Mucosa of gallbladder (tissue), 1 donor: ENCODE measurements at places on chromosomes 6 and 20.

GRCh38 chr20:8326899-8327298 lies 194.8 kb downstream of the PLCB1 start:
- no peak for DNase-seq

DNA sequence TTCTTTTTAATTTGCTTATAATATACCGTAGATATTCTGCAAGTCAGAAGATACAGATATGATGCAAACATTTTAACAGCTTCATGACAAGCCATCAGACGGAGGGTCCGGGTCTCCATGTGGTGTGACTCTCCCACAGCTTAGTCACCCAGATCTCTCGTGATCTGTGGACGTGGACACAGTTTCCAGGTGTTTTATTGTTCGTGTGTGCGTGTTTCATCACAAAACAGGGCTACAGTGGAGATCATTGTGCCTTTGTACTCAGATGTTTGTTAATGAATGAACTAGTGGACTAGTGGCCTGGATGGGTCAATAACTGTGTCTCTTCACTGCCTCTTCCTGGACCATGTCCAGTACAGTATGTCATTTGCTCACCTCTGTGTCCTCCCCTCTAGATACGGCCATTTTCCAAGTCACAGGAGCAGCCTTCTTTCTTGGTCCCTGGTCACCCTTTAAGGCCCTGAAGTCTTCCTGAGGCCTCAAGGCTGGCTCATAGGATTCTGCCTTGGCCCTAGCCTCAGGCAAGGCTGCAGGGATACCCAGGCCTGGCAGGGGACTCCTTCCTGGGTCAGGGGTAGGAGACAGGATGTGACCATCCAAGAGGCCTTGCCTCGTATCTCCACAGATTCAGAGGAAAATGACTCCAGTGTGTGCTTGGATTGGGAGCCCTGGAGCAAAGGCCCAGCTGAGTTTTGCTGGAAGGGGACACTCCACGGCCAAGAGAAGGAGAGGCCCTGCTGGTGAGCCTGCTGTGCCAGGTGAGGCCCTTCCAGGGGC lies 4.6 kb downstream of the ADIG start:
- DNase-seq = no peak

GRCh38 chr20:4552075-4552640 lies 169.6 kb upstream of the PRND start:
- no peak for DNase-seq

GRCh38 chr6:137759624-137760023 lies 107.4 kb upstream of the TNFAIP3 start:
- no peak for DNase-seq

DNA sequence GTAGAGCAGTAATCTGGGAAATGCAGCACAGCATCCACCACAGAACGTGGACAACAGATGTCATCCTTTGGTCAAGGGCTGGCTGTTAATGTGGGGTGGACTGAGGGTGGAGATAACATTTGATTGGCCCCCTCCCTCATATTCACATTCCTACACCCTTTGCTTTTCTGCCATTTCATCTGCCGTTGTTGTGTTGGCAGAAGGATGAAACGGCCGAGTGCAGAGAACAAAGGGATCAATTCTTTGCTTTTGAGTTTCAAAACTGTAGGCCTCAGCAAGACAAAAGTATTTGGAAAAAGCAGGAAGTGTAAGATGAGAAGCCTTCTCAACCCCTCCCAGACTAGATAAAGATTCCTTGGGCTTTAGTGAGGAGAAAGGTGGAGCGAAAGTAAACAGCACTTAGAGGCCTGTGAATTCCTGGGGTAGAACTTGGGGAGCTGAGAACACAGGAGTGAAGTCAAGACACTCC lies 74.2 kb upstream of the PHIP start:
- DNase-seq = no peak

- no peak for DNase-seq
Observed at GRCh38 chr20:61804752-61805295, 260.9 kb downstream of the TAF4 start.

DNA sequence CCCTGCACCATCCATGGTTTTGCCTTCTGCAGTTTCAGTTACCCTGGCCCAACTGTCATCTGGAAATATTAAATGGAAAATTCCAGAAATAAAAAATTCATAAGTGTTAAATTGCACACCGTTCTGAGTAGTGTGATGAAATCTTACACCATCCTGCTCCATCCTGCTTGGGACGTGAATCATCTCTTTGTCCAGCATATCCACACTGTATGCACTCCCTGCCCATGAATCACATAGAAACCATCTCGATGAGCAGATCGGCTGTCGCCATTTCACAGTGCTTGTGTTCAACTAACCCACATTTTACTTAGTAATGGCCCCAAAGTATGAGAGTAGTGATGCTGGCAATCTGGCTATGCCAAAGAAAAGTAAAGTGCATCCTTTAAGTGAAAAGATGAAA lies 105.9 kb upstream of the ID4 start:
- no peak for DNase-seq

DNA sequence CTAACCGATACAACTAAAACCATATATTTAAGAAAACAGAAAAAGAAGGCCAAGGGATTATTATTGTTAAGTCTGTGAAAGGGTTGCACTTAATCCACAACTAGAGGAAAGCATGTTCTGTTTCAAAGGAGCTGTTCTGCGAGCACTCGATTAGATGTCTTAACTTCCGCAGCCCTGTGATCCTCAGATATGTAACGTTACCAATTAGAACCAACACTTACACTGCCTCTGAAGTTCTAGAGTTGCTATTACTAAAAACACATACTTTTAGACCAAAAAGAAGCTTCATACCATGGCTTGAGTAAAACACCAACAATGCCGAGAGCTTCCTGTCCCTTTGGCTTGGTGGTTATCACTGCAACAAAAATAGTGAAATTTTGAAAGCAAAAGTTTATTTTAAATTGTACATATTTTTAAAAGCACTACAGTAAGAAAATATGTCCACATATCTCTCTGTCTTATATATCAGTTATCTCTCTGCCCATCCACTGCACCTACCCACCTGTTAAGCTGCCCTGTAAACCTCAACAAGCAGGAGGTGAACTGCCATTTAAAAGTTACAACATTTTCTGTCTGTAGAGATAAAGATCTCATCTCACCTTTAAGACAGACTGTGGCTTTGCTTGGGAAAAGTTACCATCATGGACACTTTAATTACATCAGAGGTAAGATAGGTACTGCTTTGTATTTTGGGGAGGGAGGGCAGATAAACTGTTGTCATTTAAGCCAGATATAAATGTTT lies 7.1 kb upstream of the DUSP22 start:
- no peak for DNase-seq

GRCh38 chr20:46955601-46956556 lies 61.2 kb downstream of the EYA2 start:
- DNase-seq = no peak

GRCh38 chr6:10465629-10466499 lies 51.0 kb upstream of the TFAP2A start:
- DNase-seq = peak; percentile 15

- DNase-seq = no peak
Observed at GRCh38 chr6:62086047-62086446, 200.0 kb downstream of the KHDRBS2 start.

DNA sequence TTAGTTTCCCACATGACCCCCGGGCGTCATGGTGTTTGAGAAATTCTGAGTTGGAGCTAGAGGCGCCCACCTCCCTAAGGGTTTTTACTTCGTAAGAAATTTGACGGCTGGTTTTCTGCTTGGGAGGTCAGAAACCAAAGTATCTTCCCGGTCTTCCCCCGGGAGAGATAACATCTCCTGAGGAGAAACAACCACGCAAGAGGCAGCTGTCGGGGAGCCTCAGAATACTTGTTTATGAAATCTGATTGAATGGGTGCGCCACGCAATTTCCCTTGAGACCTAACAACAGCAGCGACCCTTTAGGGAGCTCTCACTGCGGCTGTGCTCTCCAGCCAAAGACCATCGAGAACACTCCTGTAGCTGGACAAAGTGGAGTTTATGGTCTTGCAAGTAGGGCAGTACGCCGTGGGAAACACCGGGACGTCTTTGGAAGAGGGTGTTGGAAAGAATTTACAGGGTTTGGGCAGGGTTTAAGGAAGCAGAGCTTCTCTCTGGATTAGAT lies 608 bp upstream of the EIF2S2 start:
- DNase-seq = no peak

- DNase-seq = no peak
Observed at GRCh38 chr20:11165789-11166188, 492.0 kb upstream of the JAG1 start.

DNA sequence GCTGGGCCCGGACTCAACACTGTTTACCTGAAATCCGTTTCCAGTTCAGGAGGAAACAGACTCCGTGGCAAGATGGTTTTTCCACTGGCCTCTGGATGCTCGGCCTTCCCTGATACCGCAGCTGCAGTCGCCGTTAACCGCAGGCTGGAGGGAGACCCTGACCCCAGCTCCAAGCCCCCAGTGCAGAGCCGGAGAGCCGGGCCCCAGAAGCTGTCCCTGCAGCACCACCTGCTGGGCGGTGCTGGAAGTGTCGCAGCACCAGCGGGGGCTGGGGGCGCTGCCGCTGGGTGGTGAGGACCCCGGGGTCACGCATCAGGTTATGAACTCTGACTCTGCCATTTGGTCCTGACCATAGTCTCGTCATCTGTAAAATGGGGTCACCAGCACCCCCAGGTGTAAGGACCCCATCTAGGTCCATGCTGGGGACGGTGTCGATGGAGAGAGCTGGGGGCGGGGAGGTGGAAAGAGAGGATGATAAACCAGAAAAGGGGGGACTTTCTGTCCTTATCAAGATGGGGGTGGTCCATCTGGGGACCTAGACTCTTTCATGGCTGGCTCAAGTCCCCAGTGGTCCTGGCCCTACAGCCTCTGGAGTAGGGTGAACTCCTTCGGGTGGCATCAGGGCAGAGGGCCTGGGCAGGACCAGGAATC lies 20.8 kb upstream of the CHRNA4 start:
- no peak for DNase-seq

- DNase-seq = no peak
Observed at GRCh38 chr6:150966786-150967185, 101.3 kb downstream of the MTHFD1L start.

GRCh38 chr6:26251354-26252076 lies 113.5 kb upstream of the BTN3A2 start:
- peak; percentile 75 for DNase-seq

- DNase-seq = no peak
Observed at GRCh38 chr6:166202321-166202733, 34.7 kb upstream of the TBXT start.

- DNase-seq = no peak
Observed at GRCh38 chr20:33465481-33466302, 22.1 kb upstream of the SNTA1 start.

GRCh38 chr6:127924440-127924839 lies 23.6 kb upstream of the THEMIS start:
- DNase-seq = no peak

- DNase-seq = no peak
Observed at GRCh38 chr20:37261714-37262113, at the start of gene GHRH. GHRH (minus strand) TSS chr20:37261814; CDS start chr20:37256889, 4,925 bp downstream.

DNA sequence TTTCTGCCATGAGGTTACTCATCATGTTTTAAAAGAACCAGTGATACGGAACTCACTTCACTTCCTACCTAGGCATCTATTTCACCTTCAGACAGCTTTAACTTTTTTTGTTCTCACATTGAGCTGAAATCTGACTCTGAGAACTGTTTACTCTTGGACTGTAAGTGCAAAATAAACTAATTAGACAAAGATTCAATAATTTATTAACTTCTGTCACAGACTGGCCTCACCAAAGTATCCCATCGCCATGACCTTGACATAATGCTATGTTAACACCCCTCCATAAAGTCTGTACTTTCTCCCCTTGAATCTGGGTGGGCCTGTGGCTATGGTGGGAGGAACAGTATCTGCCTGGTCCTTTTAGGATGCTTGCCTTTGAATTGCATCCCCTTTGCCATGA lies 448.1 kb downstream of the CBLN4 start:
- no peak for DNase-seq

DNA sequence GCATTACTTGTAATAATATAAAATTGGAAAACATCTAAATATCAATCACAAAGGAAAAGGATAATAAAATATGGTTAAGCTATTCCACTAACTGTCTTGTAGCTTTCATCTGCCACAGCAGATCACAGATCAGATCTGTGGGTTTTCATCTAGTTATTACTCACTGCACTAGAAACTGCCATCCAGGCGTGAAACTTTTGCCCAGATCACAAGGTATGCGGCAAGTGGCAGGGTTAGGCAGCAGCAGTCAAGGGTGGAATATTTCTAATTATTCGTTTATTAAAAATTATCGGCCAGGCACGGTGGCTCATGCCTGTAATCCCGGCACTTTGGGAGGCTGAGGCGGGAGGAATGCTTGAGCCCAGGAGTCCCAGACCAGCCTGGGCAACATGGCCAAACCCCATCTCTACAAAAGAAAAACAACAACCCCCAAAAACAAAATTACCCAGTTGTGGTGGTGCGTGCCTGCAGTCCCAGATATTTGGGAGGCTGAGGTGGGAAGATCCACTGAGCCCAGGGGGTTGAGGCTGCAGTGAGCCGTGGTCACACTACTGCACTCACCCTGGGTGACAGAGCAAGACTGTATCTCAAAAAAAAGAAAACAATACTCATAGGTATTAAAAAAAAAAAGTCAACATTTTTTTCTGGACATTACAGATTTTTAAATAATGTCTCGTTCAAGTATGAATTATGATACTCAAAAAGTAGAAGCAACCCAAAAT lies 32.1 kb downstream of the BEND3 start:
- no peak for DNase-seq

DNA sequence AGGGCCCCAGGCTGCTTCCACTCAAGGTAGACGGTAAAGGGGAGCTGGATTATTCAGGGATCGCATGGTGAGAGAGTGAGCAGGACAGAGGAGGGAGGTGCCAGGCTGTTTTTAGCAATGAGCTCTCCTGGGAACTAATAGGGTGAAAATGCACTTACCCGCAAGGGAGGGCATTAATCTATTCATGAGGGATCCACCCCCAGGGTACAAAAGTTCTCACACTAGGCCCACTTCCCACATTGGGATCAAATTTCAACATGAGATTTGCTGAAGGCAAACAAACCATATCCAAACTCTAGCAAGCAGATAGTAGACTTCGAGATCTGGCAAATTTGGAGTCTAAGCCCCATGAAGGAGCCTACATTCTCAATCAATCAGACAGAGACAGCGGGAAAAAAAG lies 408.6 kb downstream of the RNF144B start:
- no peak for DNase-seq

DNA sequence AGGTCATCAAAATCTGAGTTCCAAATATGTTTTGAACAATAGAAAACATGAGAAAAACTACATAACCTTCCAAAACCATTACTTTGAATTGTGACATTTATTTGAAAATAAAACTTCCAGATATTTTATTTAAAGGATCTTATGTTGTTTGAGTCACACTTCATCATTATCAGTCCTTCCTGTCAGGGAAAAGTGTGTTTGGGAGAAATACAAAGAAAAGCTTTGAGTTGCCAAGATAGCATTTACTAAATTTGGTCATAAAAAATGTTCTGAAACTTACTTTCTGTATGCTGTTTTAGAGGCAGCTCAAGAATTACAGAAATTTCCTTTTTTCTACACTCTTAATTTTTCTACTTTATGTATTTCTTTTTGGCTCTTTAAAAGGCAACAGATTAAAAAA lies 208.2 kb upstream of the RIN2 start:
- DNase-seq = no peak

DNA sequence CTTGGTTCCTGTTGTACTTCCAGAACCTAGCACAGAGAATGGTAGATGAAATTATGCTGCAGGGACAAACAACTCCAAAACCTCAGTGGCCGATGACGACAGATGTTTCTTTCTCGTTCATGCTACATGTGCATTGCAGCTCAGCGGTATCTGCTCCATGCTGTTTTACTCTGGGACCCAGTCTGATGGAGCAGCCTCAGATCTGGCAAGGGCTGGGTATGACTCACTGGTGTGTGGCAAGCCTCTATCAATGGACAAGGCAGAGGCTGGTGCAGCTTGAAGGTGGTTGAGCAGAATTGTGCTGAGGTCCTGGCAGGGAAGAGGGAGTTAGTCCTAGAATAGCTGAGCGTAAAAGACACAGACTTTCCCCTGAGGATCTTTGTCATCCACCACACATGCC lies 10.3 kb upstream of the BLCAP start:
- peak; percentile 54 for DNase-seq
